Type B pancreatic cell (in vitro differentiated cells): ENCODE measurements at places on chromosomes 5 and 9. TPM values are rescaled to one million over a fixed set of nuclear protein-coding genes. Genes with fewer than 3 reads are reported as not detected.

- H3K36me3 ChIP-seq: no peaks in the 10 kb centered on the region
- DNase-seq: no peak
- H3K4me3 ChIP-seq: no peak overlapping the region
These were observed 10.6 kb upstream of the GLRA1 start for GRCh38 chr5:151935135-151935695.

DNA sequence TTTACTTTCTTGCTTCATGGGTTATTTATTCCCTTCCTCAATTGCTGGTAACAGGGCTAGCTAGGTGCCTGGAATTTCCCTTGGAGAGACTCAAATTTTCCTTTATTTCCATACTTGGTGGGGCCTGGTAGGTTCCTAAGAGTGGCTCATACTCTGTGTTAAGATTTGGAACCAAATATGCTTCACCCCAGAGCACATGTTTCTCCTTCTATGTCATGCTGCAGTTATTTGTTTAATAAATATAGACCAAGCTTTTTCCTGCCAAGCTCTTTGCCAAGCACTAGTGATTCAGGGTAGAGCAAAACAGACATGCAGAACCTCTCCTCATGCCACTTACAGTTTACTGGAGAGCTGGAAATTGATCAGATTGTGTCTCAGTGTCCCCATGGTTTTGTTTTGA is 290.3 kb upstream of the SGCD start:
- no peaks in the 10 kb centered on the region for H3K27me3 ChIP-seq
- DNase-seq: no peak
- peaks cover 15% of the 10 kb centered on the region for H3K4me1 ChIP-seq
- no peak overlapping the region for H3K4me3 ChIP-seq

Gene CDKN2B
- total RNA-seq: 18.4 and 64.0 TPM in 2 replicates

Gene NAIF1
- 6.7 and 10.3 TPM in 2 replicates for total RNA-seq
